ENCODE measurements at places on chromosomes 16 and 17. TPM values are rescaled to one million over a fixed set of nuclear protein-coding genes. Genes with fewer than 3 reads are reported as not detected.
A peak's percentile ranks its signal among the peaks of the same experiment; 100 is the strongest.

GRCh38 chr17:20071824-20072691, 62.9 kb downstream of the SPECC1 start:
- no peak for DNase-seq

GRCh38 chr16:57955572-57956188, 15.2 kb downstream of the CNGB1 start:
- DNase-seq, result no peak

DNA sequence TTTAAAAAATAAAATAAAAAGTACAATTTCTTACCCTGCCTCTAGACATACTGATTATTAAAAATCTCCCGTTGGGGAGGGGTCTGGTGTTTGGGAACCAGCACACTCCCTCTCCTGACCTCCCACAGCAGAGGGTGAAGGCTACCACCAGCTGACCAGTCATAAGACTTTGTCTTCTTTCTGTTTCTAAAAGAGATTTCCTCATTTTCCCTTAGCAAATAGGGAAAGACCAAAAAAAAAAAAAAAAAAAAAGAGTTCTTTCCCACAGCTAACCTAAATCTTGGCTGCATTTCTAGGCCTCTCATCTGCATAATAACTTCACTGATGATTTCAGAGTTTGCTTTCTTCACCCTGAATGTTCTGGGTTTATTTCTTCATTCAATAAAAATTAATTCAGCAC, 30.3 kb downstream of the CDK5RAP3 start:
- DNase-seq, result no peak

DNA sequence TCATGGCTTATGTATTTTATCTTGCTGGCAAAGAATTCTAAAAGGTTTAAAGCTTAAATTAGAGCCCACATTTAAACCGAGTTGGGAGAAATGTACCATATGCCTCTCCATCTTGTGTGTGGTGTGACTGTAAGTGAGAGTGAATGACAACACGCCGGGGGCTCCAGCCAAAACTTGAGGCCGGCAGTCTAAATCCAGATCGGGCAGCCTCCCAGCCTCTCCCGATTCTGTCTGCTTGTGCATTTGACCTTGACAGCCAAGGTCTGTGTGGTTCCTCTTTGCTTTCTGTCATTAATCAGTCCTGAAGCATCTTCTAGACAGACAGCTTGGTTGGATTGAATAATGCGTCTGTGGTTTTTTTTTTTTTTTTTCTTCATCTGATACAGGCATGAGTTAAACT, 1093.2 kb upstream of the EEF2KMT start:
- no peak for DNase-seq

DNA sequence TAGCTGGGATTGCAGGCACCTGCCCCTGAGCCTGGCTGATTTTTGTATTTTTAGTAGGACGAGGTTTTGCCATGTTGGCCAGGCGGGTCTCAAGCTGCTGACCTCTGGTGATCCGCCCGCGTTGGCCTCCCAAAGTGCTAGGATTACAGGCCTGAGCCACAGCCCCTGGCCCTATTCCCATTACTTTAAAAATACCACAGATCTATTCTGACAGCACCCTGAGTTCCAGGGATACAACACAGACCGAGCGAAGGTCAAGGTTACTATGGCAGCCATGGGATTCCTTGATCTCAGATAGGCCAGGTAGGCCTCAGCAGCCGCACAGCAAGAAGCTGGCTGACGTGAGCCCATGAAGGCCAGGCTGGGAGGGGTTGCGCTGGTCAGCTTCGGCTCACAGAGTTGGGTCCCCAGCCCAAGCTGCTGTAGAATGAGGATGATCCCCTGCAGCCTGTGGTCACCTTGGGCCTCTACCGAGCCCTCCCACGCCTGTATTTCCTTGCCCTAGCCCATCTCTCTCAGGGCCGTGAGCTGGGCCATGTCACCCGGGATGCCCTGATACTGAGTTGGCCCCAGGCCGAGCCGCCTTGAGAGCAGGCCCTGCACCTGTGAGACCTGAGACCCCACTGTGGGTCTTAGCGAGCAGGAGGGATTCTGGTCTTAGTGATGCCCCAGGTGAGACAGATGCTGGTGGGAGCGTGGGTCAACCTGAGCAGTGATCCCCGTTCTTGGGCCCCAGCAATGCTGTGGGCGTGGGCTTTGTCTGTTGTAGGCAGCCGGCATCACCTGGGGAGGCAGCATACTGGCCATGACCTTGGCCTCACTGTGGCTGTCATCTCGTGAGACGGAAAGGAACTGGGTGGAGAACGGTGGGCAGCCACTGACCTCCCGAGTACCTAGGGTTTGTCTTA, 16.9 kb upstream of the RNF213 start:
- no peak for DNase-seq

GRCh38 chr16:89710709-89711564, 9.4 kb upstream of the SPATA2L start:
- no peak for DNase-seq

DNA sequence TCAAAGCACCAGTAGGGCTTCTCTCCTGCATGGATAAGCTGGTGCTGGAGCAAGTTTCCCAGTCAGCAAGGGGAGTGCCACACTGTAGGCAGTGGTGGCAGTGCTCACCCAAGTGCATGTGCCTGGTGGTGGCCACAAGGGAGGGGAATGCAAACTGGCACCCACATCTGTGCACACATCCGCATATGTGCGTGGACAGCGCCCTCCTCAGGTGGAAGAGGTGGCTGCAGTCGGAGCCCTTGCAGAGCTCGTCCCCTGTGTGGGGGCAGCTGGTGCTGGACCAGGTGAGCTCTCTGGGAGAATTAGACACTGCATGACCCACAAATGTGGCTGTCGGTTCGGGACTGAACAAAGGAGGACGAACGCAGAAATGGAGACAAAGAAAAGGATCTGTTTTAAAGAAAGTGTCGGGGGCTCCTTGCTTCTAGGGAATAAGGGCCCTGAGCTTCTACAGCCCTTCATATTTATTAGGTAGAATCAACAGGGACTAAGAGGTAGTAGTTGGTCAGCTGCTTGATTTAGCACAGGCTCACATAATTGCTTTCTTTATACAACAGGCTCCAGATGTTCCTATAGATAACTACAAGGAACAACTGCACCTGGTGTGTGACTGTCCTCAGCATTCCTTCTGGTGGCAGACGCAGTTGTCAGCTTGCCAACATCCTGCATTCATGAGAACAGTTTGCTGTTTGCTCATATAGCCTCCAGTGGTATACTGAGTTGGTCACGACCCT, 5.3 kb upstream of the ZNF689 start:
- peak; percentile 77 for DNase-seq

DNA sequence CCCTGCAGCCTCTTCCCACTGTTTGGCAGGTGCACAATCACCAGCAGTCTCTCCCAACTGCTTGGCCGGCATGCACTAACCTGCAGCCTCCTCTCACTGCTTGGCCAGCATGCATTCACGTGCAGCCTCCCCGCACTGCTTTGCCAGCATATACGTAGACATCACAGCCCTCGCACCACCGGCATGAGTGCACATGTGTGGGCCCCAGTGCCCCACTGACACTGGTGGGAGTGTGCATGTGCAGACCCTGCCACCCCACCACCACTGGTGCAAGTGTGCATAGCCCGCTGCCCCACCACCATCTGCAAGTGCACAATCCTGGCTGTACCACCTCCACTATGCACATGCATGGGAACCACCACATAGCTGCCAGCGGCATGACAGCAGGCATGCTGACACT, 127.5 kb upstream of the SOX9 start:
- DNase-seq, result no peak

The PRKCB gene
- total RNA-seq, result 51.6 TPM

The HEATR9 gene
- total RNA-seq, result not detected

The MLKL gene
- 8.3 TPM for total RNA-seq

The TP53TG3 gene
- not detected for total RNA-seq

The CCL14 gene
- total RNA-seq, result not detected

Data from OCI-LY7 (cell line).